HS-5 (cell line): ENCODE measurements at places on chromosomes 5 and 9.
A peak's percentile ranks its signal among the peaks of the same experiment; 100 is the strongest.

DNA sequence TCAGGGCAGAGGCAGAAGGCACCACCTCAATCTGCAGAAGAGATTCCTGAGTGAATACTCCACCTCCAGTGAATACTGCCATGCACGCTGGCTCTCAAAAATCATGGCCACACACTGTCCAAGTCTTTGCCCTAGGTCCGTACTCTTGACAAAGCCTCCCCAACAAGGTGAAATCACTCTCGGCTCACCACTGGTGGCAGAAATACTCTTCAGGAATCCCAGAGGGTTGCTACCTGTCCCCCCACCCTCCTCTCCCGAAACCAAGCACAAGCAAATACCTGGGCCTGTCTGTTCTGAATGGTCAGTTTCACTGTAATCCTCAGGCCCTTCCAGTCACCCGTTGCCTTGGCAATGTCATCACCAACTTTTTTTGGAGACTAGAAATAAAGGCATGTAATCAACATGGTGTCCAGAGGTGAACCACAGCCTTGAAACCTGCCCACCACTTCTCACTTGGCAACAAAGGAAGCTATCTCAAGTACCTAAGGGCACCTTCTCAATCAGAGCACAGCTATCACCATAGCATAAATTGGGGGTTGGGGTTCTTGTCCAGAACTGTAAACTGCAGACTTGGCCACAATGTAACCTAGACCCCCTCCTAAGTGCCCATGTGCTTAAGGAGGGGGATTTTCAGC is 1.8 kb downstream of the RPL12 start:
- DNase-seq, result no peak

- no peak for DNase-seq
Observed at GRCh38 chr9:13127131-13127530, 152.4 kb downstream of the MPDZ start.

- no peak for DNase-seq
Observed at GRCh38 chr9:28653216-28653615, 1079.9 kb upstream of the C9orf72 start.

GRCh38 chr5:173271419-173271818 is 36.4 kb upstream of the NKX2-5 start:
- no peak for DNase-seq

GRCh38 chr5:82551840-82552385 is 273.8 kb upstream of the RPS23 start:
- DNase-seq, result no peak

DNA sequence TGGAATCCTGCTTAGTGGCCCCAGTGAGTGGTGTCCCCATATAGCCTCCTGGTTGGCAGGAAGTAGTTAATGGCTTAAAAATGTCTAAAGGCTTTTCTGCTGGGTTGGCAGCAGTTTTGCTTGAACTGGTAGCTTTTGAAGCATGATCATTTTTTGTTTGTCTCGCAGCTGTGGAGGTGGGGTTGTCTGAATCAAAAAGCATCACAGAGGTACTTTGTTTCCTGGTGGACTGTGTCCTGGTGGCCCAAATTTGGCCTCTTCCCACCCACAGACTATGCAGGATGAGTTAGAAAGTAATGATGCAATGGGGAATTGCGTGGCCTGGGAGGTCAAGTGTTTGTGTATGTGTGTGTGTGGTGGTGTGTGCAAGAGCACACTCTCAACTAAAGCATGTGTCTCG is 322.7 kb downstream of the ARHGEF28 start:
- no peak for DNase-seq

DNA sequence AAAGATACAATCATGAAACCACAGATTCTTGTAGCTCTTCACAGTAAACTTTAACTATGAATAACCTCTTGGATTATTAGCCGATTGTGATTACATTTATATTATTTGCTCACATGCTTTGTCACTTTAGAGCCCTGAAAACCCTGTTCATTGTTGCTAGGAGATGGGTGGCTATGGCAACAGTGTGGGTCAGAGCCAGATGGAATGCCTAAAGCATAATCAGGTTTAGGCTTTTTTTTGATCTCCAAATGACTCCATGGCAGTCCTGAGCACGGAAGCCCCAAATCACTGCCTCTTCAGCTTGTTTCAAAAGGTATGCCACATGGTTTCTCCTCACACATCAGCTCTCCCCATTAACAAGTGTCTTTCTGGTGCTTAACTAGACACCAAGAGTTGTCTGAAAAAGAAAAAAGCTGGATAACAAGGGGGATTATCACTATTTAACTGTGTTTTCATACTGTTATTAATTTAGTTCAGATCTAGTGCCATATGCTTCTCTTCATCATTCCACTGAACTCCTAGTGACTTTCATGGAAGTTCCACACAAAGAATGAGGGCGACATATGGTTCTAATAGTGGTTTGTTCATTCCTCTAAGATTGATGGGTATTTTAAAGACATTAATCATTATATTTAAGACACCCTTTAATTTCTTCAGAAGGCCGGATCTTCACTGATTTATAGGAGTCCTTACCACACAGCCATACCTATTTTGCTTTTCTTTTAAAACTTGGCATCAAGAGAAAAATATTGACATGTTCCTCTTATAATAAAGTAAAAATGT is 88.8 kb upstream of the PAM start:
- no peak for DNase-seq

DNA sequence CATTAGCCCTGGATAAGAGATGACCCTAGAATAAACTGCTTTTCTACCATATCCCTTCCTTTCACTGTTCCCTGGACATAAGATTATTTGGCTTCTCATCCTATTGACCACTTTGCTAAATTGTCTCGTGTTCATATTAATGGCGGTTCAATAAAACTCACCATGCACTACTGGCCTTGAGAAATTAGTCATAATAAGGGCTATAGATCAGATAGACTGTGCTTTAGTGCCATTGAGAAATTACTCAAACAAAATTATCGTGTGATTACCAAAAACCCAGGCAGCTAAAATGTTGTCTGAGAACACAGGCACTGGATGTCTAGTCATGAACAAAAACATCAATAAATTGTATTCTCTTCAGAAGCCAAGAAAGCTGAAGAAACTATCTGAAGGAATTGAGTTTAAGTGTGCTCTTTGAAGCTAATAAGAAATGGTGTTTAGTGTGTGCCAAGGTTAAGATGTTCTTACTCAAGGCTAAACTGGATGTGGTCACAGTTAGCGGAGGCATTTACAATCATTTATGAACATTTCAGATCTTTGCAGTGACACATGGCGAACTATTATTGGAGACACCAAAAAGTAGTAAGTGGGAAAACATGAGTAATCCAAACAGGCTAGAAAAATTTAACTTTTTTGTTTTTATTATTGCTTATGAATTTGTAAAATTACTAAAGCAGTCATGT is 460.4 kb upstream of the RORB start:
- DNase-seq, result peak; percentile 20

DNA sequence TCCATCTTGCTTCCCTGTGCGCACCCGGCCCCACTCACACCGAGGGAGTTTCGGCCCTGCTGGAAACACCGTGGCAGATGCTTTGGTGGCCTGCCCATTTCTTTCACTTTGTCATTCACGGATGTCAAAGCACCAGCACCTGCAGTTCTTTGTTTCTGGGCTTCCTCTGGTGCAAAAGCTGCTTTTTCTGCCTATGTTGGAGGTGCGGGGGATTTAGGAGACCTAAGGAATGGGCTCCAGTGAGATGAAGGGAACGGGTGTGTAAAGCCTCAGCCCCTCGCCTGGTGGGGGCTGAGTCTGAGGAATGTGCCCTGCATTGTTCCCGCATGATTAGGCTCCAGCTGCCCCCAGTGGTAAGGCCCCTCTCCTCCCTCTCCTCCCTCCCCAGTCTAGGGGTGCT is 62.3 kb downstream of the THBS4 start:
- DNase-seq, result no peak

GRCh38 chr5:109852371-109853155 is 162.8 kb downstream of the MAN2A1 start:
- no peak for DNase-seq

DNA sequence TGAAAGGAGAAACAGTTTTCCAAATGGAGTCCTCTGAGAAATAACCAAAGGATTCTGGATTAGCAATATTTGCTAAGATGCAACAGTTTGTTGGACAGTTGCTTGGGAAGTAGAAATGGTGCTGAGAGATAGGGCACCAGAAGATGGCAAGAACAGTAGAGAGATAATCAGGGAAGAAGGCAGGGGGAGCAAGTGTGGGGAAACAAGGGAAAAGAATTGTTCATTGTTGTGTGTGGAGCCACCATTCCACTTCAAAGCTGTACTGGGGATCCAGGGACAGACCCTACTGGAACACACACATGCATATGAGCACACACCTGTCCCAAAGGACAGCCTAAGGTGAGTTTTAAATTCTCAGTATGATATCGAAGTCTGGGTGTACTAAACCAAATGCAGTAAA is 152.5 kb downstream of the ZNF608 start:
- no peak for DNase-seq

DNA sequence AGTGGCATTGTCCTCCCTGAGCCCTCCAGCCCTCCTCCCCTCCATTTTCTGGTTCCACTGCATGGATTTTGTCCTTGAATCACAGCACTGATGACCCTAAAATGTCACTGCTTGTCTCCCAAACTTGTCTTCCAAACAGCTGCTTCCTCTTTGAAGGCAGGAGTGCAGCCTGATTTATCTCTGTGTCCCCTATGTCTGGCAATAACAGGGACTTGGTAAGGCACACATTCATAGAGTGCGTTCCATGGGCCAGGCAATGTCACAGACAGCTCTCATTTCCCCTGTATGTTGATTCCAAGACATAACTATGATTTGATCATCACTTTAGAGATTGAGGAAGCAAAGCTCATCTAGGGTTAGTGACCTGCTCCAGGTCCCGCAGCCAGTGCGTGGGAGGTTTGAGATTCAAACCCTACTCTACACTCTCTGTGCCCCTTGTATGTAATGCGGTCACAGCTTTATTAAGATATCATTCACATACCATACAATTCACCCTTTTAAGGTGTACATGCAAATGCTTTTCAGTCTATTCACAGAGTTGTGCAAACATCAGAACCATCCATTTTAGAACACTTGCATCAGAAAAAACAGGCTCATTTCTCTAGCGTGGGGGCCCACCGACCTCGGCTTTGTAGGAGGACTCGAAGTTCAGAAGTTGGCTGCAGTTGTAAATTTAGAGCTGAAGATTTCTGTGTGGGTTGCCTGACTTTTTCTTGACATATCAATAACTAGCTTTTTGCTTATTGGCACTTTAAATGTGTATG is 28.4 kb upstream of the BOD1 start:
- DNase-seq, result no peak

DNA sequence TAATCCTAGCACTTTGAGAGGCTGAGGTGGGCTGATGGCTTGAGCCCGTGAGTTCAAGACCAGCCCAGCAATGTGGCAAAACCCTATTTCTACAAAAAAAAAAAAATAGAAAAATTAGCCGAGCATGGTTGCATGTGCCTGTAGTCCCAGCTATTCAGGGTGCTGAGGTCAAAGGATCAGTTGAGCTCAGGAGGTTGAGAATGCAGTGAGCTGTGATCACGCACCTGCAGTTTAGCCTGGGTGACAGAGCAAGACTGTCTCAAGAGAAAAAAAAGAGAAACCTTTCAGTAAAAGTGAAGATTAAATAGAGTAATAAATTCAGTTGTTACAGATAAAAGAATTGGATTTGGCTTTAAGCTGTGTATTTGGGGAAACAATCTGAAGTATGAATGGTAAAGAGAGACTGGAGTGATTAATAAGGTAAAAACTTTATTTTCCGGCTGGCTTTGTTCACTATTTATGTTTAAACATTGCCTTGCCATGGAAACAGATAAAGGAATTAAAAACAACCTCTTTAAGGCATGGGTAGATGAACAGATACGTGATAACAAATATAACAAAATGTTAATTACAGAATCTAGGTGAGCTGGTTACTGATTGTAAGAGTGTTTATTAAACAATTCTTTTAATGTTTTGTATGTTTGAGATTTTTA is 56.0 kb upstream of the PCAT7 start:
- DNase-seq, result no peak

DNA sequence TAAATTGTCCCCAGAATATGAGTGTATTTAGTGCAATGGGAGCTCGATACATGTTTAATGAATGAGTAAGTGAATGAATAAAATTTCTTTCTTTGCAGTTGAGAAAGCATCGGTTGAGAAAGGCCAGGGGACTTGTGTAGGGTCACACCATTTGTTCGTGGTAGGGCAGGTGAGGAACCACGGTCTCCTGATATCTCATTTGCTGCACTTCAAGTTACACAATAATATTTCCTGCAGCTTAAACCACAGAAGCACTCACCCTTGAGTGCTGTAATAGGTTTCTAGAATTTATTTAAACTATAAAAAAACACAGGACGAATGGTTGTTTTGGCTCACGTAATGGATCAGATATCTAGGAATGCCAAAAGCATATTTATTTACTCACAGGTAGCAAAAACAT is 429.8 kb downstream of the SPATA31D1 start:
- DNase-seq, result no peak

- no peak for DNase-seq
Observed at GRCh38 chr9:84293001-84293798, 47.4 kb downstream of the SLC28A3 start.

DNA sequence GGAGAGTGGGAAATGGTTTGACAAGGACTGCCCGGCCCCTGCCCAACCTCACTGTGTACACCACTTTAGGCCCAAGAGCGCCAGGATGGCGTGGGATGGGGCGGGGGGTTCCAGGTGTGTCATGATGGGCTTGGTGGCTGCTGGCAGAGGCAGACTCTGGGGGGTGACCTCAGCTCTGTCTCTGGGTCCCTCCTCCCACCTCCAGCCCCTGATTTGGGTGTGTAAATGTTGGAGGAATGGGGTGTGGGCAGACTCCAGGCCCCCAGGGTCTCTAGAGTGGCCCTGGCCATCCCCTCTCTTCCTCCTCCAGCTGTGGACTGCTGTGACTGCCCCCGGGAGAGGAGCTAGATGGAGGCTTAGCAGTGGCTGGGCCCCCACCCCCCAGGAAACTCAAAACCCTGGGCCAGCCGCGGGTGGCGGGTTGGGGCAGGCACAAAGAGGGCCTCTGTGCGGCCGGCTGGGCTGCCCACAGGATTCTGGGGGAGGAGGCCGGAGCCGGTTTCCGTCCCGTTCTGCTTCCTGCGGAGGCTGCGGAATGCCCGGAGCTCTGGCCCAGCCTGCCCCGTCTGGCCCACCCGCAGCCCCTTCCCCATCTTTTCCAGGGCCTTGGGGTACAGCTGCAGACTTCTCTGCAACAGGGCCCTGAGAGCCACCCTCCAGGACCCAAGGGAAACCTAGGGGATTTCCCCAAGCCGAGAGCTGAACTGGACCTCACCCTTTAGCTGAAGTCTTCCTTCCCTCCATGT is 23.1 kb downstream of the CXXC5 start:
- no peak for DNase-seq

- no peak for DNase-seq
Observed at GRCh38 chr5:79378510-79379186, 135.3 kb downstream of the HOMER1 start.
